ENCODE measurements at places on chromosomes 5 and 9. TPM values are rescaled to one million over a fixed set of nuclear protein-coding genes. Genes with fewer than 3 reads are reported as not detected.

FOXI1 gene
- not detected for total RNA-seq

C9 gene
- not detected for total RNA-seq

ERAP2 gene
- 0.86 TPM for total RNA-seq

IL33 gene
- 13.3 TPM for total RNA-seq

GRCh38 chr9:3648722-3649246 lies 123.0 kb upstream of the RFX3 start:
- no peak for DNase-seq

Measured in type B pancreatic cell (in vitro differentiated cells).